ENCODE measurements at places on chromosomes 3 and 15.

DNA sequence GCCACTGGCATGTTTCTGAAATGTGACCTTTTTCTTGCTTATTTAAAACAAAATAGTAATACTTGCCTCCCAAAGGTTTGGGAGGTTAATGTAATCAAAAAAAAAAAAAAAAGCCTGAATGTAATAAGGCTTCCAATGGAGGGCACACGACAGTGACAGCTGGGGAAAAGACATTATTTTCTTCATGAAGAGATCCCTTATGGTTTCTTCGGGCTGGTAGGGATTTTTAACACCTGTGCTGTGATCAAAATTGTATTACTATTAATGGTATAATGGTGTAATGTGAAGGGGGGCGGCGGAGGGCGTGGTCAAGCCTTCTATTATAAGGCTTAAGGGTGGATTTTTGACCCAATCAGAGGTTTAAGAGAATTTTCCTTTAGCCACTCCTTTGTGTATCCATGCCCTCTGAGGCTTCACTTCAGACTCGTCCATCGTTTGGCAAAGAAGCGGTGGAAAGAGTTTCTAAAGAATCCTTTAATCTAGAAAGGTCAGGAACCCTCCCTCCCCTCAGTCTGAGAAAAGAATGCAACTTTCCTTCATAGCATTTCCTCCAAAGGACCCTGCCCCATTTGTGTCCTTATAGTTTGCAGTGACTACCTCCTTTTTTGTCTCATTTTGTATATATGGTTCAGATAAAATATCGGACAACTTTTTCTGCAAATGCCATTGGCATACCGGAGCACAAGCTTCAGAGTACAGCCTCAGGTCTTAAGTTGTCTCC is 89.5 kb upstream of the CHD2 start:
- DNase-seq: no peak

GRCh38 chr3:122103821-122104514 is 48.8 kb downstream of the CD86 start:
- no peak for DNase-seq

GRCh38 chr3:152469248-152470025 is 200.7 kb downstream of the MBNL1 start:
- no peak for DNase-seq

DNA sequence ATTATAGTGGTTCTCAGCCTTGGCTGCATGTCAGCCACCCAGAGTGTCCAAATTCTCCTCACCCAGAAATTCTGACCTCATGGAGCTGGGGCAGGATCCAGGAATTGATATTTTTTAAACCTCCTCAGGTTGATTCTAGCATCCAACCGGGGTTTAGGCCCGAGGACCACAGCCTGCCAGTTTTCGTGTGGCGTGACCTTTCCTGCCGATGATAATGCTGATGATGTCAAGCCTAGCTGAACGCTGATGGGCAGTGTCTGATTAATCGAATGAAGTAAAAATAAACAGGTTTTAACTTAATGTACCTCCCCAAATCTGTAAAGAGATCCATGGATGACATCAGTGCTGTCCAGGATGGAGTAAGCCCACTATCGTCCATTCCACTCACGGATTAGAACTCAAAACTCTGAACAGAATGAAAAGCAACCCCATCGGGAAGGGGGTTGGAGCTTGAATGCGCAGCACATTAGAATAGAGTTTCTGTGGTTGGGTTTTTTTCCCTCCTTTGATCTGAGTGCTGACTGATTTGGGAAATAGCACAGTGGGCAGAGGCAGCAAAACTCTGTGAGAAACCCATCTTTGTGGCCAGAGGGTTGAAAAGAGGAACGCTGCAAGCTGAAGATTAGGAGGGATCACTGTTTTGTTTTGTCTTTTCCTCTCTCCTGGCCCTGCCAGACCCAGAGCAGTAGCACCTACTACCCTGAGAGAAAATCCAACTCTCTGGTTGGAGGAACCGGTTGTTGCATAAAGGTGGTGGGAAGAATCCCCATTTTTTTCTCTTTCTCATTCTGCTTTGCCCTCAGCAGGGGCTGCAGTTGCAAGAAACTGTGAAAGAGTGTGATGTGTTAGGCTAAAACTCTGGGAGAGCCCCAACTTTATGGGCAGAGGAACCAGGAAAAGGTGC is 153.9 kb downstream of the APBA2 start:
- no peak for DNase-seq

DNA sequence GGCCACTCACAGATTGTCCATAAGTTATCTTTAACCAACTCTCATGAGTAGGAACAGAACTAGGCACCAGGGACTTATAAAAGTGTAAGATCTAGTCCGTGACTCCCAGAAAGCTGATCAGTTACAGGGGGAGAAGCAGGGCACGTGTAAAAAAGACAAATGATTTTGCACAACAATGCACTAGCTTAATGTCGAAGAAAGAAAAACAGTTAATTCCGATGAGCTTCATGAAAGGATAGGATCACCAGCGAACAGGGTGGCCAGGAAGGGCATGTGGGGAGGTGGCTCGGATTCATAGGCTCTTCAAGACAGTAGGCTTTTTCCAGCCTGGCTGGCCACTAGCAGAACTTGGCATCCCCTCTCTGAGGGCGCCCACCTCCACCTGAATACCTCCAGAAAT is 90.0 kb downstream of the IL5RA start:
- DNase-seq: no peak

DNA sequence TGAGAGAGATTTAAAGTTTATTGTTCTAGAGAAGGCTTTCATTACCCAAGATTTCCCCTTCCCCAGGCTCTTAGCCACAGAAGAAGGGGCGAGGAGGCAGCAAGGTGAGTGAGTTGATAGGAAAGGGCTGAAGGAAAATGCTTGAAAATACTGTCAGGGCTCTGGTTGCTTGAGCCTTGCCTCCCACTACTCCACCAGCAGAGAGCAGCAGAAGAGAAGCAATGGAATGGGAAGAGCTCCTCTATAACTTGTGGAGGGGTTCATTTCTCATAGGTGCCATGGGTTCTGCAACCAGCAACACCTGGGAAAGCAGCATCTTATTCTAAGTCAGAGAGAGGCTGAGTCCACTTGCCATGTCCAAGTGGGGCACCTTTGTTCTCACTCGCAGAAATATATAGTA is 184.0 kb upstream of the CNTN6 start:
- no peak for DNase-seq

DNA sequence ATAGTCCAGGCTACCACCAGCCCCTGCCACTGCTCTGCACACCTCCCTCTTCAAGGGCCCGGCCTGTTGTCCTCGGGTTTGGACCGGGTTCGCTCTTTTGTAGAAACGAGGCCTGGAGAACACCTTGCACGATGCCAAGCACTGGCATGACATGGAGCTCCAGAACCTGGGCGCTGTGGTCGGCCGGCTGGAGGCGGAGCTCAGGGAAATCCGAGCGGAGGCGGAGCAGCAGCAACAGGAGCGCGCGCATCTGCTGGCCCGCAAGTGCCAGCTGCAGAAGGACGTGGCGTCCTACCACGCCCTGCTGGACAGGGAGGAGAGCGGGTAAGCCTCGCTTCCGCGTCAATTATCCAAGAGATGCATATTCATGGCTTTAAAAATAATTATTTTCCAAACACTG is 72.4 kb downstream of the BFSP2 start:
- no peak for DNase-seq

DNA sequence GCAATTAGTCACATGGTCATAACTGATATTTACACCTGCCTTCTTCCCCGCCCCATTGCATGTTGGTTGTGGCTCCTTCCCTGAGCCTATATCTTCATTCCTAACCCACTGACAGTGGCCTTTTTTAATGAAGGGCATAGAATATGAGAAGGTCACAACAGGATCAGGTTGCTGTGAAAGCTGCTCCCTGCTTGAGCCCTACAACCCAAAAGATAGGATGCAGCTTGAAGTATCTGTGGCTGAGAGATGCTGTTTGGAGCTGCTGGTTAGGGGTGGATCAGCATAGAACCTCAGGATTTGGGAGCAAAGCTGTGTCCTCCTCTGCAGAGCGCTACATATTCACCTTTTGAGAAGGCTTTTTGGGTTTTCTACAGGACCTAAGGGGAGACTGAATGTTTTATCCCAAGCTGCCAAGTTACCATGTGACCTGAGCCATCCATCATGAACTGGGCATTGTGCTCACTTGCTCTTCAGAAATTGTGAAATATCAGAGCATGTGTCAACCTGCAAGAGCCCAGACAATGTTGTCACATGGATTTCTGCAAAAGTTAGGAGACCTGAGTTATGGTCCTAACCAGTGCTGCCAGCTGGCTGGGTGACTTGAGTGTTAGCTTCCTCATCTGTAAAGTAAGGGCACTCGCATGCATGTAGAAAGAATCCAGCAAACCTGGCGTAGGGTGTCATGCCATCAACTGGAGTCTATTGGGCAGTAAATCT is 49.8 kb upstream of the ARL8B start:
- DNase-seq: no peak

- DNase-seq: no peak
Measured at GRCh38 chr3:38731522-38731921, 82.0 kb upstream of the SCN5A start.

DNA sequence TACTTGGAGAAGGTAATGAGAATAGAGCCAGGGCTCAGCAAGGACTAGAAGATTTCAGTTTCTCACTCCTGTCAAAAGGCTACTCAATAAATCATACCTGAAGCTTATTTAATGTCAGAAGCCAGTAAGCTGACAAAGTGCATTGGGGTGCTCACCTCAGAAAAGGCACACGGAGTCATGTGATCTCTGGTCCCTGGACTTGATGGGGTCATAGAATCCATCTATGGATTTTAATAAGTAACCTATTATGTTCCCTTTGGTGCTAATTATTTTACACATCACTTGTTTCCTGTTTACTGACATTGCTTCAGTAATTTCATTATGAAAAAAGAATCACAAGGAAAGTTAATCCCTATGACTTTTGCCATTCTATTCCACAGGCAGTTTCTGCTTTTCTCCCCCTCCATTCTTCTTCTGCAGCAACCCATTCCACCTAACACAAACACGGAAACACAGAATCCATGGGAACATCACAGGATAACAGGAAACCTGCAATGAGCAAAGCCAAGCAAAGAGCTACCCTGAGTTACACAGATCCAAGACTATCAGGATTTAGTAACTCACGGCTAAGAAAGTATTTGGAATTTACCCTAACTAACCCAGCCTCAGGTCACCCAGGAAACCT is 159.6 kb downstream of the MEIS2 start:
- DNase-seq: no peak

DNA sequence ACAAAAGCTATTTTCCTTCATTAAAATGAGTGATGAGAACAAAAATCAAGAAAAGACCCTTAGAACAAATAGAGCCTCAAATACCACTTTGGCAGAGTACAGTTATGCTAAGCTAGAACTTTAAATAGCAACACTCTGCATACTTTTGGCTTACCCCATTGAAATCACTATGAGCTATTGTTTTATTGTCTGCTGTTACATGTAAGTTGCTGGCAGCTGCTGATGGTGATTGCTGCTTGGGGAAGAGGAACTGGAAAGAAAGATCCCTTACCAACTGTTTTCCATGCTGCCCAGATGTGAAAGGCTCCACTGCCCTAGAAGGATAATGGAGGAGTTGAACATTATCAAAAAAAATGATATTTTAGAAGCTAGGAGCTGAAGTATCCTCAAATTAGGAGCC is 135.4 kb downstream of the SYNPR start:
- no peak for DNase-seq

GRCh38 chr3:81782585-81782984 is 21.1 kb upstream of the GBE1 start:
- no peak for DNase-seq

DNA sequence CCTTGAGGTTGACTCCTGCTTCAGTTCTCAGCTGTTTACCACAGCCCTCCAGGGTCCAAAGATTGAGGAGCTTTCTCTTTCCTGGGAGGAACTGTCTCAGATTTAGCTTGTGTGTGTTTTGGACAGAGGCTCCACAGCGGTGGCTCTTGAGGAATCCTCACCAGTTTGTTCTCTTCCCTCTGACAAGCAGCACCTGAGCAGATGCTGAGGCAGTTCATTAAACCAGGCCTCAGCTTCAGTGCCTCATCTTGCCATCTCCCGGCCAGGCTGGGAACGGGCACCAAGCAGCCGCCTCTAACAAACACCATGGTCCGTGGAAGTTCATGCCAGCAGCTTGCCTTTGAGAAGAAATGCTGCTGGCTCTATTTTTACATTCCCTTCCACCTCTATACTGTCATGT is 25.8 kb upstream of the TIMP4 start:
- DNase-seq: no peak

- no peak for DNase-seq
Measured at GRCh38 chr15:37086120-37086519, 14.2 kb downstream of the MEIS2 start.

- no peak for DNase-seq
Measured at GRCh38 chr15:99961011-99961441, 227.8 kb upstream of the LYSMD4 start.

DNA sequence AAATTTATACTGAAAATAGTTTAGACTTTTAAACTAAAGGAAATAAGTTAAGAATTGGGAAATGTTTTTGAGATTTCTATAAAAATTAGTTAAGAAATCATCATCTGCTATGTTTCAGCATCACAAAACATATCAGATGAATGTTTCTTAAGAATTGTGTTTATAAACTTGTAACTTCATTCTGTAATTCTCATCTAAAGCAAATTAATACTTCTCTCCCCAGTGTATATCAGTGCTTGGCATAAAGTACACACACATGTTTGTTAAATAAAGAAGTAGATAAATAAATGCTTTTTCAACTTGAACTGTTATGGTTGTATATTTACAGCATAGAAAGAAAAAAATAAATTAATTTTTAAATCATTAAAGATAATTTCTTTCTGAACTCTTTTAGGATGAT is 245.9 kb upstream of the SLITRK3 start:
- DNase-seq: no peak

GRCh38 chr3:10933805-10934481 is 58.6 kb upstream of the SLC6A1 start:
- no peak for DNase-seq

DNA sequence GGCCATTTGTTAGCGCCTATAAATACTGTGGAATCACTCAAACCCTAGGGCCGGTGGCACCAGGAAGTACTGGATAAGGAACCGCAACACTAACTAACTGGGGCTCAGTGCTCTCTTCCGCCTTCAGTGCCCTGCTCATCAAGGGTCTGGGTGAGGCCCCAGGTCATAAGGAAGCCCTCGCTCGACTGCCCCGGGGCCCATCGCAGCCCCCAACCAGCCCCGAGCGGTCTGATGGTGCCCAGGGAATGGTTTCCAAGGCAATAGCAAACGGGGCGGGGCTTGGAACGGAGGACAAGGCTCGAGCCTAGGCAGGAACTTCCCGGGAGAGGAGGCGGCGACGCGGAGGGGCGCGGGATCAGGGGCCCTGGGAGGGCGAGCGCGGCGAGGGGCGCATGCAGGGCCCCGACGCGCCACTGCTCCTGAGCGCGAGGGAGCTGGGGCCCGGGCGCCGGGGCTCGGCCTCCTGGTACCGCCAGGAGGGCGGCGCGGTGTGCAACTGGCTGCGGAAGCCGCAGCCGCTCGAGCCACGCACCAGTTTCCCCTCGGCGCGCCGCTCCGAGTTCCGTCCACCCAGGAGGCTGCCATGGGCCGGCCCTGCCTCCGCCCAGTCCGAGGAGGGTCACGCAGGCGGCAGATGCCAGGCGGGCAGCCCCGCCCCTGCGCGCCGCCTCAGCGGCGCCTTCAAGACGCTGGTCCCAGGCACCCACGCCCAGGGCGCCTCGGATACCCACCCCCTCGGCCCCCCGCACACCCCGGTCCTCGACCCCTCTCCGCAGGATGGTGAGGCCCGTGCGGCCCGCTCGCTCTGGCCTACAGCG is at the start of gene TTLL3:
Gene TTLL3 (plus strand): TSS at position 648 of the 818 bp plus-strand sequence. CDS start 400 bp downstream, outside the sequence.
- DNase-seq: peak; percentile 14

GRCh38 chr3:46996689-46997452 is 17.4 kb downstream of the NBEAL2 start:
- no peak for DNase-seq

- no peak for DNase-seq
Measured at GRCh38 chr3:111738238-111738637, 120.8 kb upstream of the PHLDB2 start.
